Frontal cortex (tissue), 4 donors: ENCODE measurements at places on chromosomes 4 and X.

DNA sequence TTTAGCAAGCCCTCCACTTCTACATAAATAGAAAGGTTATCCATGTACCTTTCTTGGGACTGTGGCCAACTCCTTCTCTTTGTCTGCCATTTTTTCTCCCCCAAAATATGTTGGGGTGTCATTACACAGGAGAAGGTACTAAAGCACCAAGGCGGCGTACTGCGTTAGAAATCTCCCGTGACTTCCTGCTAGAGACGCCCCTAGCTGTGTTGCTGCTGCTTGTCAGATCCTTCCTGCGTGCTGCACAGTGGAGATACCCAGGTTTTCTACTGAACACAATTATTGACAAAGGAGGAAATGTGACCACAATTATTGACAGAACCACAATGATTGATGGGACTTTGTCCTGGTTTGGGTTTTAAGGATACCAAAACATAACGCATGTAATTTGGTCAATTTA lies 97.7 kb downstream of the EFHC2 start:
- DNase-seq, result no peak

DNA sequence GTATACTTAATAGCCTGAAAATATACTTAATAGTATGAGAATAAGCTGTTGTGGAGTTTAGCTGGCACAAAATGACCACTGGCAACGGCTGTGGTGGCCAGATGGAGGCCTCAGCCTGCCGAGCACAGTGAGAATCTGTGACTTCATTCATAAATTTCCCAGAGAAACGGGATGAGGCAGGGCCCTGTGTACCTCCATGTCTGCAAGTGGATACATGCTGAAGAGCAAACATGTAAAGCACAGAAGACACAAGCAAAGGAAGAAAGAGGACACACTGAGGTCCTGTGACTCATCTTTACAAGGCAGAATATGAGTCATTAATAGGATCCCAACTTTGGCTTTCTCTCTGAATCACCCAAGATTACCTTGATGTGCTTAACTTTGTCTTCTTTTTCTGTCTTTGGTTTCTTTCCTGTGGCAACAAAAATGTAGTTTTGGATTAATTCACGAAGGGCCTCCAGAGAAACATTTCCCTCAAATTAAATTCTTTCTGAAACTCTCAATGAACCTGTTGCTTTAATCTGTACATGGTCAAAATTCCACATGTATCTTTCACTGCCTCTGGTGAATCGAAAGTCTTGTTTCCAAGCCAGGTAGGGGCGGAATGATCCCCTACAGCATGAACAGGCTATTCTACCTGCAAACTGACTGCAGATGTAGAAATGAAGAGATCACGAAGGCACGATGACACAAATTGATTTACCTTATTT lies 56.4 kb downstream of the IRF2 start:
- no peak for DNase-seq

DNA sequence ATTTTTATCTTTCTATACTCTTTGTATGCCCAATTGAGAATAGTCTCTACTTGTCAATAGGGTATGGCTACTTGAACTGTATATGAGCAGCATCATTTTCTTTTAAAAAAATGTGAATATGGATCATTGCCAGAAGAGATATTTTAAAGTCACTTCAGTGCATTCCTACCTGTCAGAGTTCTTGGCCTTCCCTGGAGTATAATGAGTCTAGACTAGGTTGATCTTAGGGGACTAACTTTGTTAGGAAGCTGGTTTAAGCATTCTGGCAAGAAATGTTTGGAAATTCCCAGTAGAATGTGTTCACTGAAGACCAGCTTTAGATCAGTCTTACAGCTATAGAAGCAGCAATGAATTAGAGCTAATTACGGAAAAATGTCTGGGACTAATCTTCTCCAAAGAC lies 178.2 kb downstream of the FAT4 start:
- DNase-seq, result no peak

GRCh38 chrX:105636667-105637066 lies 185.7 kb upstream of the NRK start:
- DNase-seq, result no peak

GRCh38 chr4:102525097-102525496 lies 23.9 kb downstream of the NFKB1 start:
- no peak for DNase-seq

- DNase-seq, result no peak
These were observed 5.6 kb downstream of the PCDH18 start for GRCh38 chr4:137526681-137527080.

- no peak for DNase-seq
These were observed 23.1 kb downstream of the CORIN start for GRCh38 chr4:47814618-47815295.

DNA sequence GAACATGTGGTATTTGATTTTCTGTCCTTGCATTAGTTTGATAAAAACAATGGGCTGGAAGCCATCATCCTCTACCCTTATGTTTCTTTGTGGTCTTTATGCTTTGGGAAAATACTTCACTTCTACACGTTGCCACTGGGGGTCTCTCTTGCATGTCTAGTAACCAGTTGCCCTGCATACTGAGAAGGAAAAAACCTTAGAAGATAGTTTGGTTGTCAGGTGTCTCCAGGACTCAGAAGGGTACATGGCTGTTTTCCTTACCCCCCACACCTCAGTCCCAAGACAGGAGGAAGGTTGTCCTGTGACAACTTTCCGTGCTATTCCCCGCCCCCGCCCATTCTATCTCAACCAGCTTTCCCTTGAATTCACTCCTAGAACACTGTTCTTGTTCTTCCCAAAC lies 62.1 kb upstream of the LANCL3 start:
- DNase-seq, result no peak

GRCh38 chrX:7085879-7086278 lies 61.6 kb upstream of the STS start:
- DNase-seq, result no peak

- no peak for DNase-seq
These were observed 138.9 kb downstream of the LARP7 start for GRCh38 chr4:112775801-112776200.

DNA sequence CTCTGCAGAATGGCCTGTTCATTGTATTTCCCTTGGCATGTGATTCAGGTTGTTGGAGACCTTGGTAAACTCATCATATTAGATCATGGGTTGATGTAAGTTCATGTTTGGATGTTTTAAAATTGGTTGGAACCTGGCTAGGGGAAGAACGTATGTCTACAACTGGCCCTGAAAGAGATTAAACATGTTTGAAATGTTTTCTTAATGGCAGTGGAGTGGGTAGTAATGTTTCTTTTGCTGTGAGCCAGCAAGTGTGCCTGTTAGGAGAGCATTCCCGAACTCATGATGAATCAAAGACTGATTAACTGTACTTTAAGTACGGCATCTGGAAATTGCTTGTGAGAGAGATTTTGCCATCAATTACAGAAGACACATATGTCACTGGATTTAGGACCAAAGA lies 44.5 kb upstream of the SLC4A4 start:
- no peak for DNase-seq

GRCh38 chr4:56139241-56139827 lies 190.6 kb downstream of the CEP135 start:
- no peak for DNase-seq

- no peak for DNase-seq
These were observed 145.5 kb upstream of the PDHA2 start for GRCh38 chr4:95694411-95694810.

DNA sequence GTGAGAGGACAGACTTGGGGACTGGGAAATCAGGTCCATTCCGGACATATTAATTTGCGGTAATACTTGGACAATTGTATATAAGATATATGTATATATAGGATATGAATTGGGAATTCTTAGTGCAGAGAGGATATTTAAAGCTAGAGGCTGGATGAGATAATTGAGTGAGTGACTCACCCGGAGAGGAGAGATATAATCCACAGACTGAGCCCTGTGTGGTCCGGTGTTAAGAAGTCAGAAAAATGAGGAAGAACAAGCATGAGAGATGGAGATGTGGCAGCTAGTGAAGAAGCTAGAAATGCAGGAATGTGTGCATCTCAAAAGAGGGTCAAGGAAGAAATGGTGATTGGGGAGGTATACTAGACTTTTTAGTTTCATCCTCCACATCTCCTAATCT lies 336.2 kb downstream of the SLC7A11 start:
- no peak for DNase-seq

DNA sequence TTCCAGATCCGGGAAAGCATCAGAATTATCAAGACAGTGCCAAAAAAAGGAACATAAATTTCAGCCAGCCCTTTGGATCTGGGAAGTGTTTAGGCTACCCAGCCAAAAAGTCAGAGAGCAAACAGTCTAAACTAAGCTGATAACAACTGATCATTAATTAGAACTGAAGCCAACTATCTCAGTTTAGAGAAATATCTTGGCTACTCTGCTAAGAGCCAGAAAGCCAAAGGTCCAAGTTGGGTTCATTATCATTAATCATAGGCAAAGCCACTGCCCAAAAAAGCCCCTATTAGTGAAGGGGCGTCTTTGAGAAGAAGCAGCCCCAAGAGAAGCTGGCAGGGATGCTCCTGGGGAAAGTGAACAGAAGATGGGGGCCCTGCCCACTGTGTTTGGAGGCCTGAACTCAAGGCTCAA lies 37.0 kb upstream of the SHISA3 start:
- DNase-seq, result no peak

DNA sequence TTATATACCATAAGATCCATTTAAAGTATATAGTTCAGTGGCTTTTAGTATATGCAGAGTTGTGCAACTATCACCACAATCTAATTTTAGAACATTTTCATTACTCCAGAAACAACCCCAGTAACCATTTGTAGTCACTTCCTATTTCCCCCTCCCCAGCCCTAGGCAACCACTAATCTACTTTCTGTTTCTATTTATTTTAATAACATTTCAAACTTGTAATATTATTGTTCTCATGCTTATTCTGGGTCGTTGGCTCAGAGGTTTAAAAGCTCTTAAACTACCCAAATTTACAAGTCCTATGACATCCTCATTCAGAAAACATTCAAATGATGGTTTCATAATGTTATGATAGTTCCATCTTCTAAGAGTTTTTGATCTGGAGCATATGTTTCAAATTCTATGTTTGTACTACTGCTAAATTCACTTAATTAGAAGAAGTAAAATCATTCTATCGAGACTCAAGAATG lies 18.4 kb downstream of the XIAP start:
- no peak for DNase-seq

GRCh38 chrX:100609591-100609990 lies 24.9 kb downstream of the TNMD start:
- DNase-seq, result no peak

- DNase-seq, result no peak
These were observed 746 bp downstream of the EDNRA start for GRCh38 chr4:147481577-147482109.

DNA sequence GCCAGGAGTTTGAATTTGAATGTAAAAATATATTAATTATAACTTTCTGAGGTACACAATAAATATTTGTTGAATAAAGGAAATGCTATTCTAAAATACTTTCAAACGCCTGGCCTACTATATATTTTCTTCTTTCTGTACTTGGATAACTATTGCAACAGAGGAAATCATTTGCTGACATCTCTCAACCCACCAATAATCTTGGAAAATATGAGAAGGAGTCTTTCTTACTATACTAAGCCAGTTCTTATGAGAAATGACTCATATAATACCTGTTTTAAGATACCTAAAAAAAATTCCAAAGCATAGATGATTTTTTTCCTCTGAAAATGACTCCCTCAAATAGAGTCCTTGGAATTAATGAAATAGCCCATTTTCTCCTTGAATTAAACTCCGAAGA lies 64.1 kb downstream of the CAMK2D start:
- DNase-seq, result no peak

- DNase-seq, result no peak
These were observed 19.4 kb upstream of the CPLX1 start for GRCh38 chr4:845233-845835.

DNA sequence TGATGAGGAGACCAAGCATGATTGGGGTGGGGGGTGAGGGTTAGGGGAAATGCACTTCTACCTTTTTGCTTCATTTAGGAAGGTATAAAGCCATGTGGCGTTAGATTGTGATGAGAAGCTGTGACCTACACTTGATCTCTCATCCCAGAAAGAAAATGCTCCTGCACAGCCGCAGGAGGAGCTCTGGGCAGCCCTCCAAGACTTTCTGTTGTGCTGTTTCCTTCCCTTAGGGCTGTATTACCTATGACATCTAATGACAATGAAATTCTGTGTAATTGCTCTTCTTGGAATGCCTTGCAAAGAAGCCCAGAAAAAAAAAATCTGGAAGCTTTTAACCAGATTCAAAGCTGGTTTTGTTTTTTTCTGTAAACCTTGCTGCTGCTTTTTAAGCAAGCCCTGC lies 13.4 kb downstream of the PRPS2 start:
- no peak for DNase-seq

DNA sequence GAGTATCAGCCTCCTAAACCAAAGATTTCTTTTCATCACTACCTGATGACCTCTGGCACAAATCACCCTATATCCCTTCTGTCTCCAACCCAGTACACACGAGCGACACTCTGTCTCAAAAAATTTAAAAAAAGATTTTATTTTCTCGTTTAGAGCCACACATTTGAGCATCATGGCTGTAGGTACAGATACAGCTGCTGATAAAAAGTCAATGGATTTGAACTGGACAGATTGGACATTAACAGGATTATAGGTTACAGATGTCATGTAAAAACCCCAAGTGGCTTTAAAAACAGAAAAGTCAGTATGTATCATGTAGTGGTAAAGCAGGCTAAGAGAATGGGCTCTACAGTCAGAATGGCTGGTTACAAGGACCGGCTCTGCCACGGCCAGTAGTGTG lies 171.1 kb downstream of the SCFD2 start:
- DNase-seq, result no peak

DNA sequence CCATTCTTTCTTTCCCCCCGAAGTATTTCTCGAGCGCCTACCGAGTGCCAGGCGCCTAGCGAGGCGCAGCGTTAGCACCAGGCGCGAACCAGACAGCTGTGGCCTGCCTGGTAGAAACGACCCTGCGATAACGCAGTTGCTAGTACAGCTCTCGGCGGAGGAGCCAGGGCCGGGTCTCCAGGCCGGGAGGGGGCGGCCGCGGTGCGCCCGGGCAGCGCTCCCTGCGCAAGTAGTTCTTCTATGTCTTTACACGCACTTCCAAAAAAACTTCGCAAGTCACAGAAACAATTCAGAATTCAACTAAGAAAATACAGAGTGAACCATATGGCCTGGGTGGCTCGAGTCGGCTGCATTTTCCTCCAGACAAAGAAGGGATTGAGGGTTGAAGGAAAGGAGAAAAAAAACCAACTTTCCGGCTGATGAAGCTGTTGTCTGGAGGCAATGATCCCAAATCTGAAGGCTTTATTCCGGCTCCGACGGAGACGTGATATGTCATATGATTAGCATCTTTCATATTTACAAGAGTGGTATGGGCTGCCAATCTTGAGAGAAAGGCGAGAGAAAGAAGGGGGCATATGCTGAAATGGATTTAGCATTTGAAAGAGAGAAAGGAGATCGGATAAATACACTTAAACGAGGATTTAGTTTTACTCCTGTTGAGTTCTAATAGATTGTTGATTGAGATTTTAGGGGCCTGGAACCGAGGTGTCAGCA lies 7.2 kb upstream of the NEUROG2 start:
- peak; percentile 23 for DNase-seq

GRCh38 chr4:4247696-4248028 lies 361 bp downstream of the TMEM128 start:
- no peak for DNase-seq

GRCh38 chrX:107687445-107687844 lies 59.1 kb downstream of the PRPS1 start:
- DNase-seq, result no peak
